ENCODE measurements at places on chromosomes 5 and 9.

- DNase-seq = no peak
These were observed 4.4 kb upstream of the ELL2 start for GRCh38 chr5:95966005-95966404.

DNA sequence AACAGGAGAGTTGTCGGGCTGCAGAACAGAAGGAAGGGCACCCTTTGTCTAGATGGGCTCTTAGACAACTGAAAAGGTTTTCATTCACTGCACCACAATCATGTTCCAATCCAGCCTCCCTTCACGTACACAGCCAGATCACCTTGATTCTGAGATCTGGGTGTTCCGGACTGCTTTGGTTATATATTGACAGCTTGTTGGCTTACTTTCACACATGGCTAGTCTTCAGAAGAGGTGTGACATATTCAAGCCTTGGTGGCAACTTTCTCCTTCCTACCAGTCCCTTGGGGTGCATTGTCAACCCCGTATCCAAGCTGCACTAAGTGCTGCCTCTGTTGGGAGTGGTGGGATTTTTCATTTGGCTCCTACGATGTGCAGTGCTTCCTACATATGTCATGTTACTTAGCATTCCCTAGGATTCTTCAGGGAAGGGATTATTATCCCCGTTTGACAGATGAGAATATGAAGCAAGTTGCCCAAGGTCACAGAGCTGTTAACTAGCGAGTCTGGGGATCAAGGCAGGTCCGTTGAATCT, 100.6 kb downstream of the LIFR start:
- DNase-seq = no peak

GRCh38 chr9:79685577-79685976, 113.8 kb downstream of the TLE4 start:
- DNase-seq = no peak

- DNase-seq = no peak
These were observed 21.3 kb downstream of the GPX3 start for GRCh38 chr5:151041577-151042268.

- DNase-seq = no peak
These were observed 17.3 kb downstream of the ITGA1 start for GRCh38 chr5:52804981-52805380.

GRCh38 chr9:131402738-131403492, 9.0 kb downstream of the PRRC2B start:
- no peak for DNase-seq

DNA sequence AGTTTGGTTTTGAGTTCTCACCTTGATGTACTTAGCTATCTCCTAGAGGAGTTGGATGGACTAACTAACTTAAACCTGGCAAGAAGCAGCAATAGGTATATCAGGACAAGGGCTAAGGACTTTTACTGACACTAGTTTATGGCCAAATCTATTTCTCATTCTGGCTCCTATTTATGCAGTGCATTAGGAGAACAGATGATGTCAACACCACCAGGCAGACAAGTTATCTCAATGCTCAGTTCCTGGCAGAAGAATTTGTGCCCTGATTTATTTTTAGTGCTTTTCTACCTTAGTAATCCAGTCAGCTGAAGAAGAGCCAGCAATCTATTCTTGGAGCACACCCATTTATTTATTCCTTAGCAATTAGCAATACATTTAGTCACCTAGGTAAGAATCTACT, 30.7 kb upstream of the MYOT start:
- DNase-seq = no peak

DNA sequence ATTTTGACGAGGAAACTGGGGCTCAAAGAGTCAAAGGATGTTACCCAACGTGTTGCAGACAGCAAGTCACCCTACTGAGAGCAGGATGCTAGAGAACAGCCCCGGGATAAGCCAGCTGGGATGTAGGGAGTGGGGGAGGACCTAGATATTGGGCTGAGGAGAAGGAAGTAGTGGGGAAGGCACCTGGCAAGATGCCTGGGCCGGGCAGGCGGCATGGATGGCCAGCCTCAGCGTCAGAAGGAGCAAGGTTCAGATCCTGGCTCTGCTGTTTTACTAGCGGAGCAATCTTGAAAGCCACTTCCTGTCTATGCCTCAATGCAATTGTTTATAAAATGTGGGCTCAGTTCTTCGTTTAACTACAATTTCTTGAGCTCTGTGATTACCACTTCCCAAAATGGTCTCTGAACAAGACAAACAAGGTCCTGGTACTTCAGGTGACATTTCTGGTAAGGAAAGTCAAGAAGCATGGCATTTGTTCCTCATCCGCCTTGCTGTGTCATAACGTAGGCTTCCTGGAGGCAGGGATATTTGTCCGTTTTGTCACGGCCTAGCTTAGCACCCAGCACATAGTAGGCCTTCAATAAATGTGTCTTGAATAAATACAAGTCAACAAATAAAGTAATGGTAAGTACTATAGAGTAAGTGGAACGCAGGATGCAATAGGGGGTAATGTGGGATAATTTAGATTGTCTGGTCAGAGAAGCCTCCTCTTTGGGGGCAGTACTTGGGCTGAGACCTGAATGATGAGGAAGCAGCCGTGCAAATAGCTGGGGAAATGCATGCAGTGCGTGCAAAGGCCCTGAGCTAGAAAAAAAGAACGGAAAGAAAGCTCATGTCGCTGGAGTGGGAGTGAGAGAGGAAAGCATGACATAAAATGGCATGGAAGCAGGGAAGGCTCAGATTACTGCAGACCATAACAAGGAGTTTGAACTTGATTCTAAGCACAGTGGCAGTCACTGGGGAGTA, 70.5 kb downstream of the SMIM23 start:
- DNase-seq = no peak

- DNase-seq = no peak
These were observed 117.5 kb upstream of the ZNF366 start for GRCh38 chr5:72624641-72625236.

GRCh38 chr9:115649991-115650472, 503.6 kb upstream of the PAPPA start:
- DNase-seq = no peak

- DNase-seq = no peak
These were observed 79.8 kb upstream of the KLF9 start for GRCh38 chr9:70494221-70494620.

- DNase-seq = no peak
These were observed 231.6 kb downstream of the GOLPH3 start for GRCh38 chr5:31942546-31942945.

GRCh38 chr9:133945314-133945975, 46.7 kb downstream of the VAV2 start:
- DNase-seq = no peak

DNA sequence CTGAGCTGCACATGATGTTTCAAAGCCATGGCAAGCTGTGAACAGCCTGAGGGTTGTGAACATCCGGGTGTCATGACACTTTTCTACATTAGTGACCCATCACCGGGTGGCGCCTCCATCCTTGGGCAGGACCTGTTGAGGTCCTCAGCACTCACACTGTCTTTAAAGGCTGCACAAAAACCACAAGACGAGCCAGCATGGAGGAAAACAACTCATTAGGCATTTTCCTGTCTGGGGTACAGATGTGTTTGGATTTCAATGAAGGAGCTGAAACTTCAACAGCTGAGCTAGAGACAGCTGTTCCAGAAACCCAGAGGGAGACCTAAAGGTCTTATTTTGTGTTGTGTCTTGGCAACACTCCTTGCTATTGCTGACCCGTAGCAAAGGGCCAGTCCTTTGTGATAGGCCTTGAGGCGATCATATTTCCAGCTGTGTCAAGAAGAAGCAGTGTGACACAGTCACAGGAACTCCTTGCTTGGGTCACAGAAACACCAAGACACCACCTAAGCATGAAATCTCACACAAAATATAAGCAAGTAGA, 151.8 kb upstream of the VLDLR start:
- peak; percentile 1 for DNase-seq

- DNase-seq = peak; percentile 58
These were observed 102.1 kb upstream of the SSBP2 start for GRCh38 chr5:81853030-81853357.

- DNase-seq = peak; percentile 95
These were observed 21.4 kb upstream of the OTULINL start for GRCh38 chr5:14560091-14560595.

GRCh38 chr5:108541836-108542235, 159.9 kb upstream of the FBXL17 start:
- DNase-seq = no peak

GRCh38 chr9:15155826-15156225, 151.2 kb downstream of the TTC39B start:
- DNase-seq = peak; percentile 3

GRCh38 chr9:2613730-2614271, 7.8 kb upstream of the VLDLR start:
- peak; percentile 56 for DNase-seq

DNA sequence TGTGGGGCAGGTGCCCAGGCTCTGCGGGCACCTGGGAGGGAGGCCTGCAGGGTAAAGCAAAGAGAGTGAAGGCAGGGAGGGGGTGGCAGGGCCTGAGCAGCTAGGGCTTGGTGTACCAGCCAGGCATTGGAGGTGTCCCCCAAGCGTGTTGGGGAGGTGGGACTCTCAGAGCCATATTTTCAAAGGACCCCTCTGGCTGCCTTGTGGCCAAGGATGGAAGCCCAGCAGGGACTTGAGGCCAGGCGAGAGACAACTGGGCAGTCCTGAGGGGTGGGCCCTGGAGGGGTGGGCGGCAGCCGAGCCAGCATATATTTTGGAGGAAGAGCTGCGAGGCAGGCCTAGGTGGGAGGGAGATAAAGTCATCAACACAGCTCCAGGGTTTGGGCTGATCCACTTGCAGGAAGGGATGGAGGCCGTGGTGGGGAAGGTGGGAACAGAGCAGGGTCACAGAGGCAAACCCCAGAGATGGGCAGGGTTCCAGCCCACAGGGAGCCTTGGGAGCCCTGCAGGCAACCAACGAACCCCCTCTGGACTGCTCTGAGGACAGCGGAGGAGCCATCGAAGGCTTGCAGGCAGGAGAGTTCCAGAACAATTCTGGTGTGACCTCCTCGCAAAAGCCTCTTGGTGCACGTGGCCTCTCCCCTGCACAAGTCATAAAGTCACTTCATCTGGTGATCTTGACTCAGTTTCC, 35.7 kb downstream of the DUSP1 start:
- no peak for DNase-seq

- peak; percentile 66 for DNase-seq
These were observed at the start of gene SEPTIN8 for GRCh38 chr5:132777209-132778069. Gene SEPTIN8, minus strand, starts transcription at chr5:132777239. Its CDS starts 102 bp downstream, at chr5:132777137.

- no peak for DNase-seq
These were observed 1.4 kb downstream of the OTULIN start for GRCh38 chr5:14665949-14666348.

DNA sequence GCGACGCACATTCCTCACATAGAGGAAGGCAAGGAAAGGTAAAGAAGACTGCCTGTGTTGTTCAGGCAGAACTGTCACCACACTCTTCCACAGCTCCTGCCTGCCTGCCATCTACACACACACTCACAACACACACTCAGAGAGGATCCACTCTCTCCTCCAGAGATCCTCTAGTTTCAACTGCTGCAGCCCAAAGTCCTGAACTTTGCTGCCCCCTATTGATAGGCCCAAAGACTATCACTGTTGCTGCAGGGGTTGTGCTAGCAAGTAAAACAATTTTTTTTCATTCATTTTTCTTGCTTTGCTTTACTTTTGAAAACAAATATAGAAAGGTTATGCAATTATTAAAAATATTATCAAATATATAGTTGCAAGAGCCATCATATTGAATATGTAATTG, 5.9 kb upstream of the CFAP90 start:
- peak; percentile 59 for DNase-seq

GRCh38 chr5:41637424-41637823, 127.0 kb upstream of the PLCXD3 start:
- no peak for DNase-seq

DNA sequence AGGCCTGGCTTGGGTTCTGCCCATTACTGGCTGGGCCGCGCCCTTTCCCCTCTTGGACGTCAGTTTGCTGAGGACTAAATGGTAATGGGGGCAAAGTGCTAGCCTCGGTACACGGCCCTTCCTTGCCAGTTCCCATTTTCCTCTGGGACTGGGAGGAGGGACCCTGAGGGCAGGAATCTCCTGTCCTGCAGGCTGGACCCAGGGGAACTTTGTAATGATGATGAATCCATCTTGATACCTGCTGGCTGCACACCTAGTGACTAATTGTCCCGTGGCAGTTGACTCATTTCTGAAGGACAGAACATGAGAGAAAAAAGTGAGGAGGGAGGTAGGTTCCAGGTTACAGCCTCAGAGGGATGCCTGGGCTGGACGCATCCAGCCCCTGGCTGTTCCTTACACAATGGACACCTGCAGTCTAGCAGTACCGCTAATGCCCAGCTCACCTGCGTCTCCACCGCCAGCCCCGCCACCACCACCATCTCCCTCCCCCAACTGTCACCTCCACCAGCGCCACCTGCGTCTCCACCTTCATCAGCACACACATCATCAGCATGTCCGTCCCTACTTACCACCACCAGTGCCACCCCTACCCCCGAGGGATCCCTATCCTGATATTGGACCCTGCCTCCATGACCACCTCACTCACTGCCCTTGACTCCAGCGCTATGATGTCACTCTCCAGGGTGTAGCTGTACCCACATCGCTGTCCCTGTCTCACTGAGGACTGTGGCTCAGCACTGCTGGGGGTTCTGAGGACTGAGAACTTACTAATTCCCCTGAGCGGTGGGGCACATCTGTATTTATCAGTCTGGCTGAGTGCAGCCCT, 4.3 kb downstream of the CDHR2 start:
- peak; percentile 65 for DNase-seq

- no peak for DNase-seq
These were observed 23.9 kb downstream of the DCANP1 start for GRCh38 chr5:135423146-135423845.

- no peak for DNase-seq
These were observed 43.0 kb downstream of the IL31RA start for GRCh38 chr5:55894135-55894534.

GRCh38 chr5:172299916-172300439, 16.4 kb upstream of the UBTD2 start:
- DNase-seq = no peak

DNA sequence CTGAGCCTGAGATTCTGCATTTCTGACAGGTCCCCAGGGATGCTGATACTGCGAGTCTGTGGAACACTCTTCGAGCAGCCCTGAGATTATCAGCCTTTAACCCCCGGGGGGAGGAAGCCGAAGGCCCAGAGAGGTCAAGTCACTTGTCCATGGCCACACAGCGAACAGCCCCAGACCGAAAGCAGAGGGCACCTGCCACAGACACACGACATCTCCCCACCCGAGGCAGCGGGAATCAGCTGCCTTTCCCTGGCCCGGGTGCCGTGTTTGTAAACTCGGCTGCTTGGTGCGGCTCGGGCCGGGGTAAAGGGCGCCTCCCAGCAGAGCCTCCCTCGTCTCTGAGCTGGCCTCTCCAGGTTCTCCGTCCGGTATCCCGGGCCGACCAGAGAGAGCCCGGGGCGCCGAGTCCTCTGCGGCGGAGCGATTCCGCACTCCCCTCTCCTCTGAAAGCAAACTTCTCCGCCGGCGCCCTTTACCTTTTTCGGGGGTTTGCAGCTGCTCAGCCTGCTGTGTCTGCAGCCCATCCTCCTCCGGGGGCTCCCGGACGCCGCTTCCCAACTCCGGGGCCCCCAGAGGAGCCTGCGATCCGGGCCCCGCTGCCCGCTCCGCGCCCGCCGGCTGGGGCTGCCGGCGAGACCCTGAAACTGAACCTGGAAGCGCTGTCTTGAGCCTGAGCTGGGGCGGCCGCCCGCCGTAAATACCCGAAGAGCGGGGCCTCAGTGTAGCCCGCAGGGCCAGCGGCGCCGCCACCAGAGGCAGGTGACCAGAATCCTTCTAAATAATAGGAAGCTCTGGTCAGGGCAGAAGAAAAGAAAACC, at the start of gene CCDC69:
TSS of gene CCDC69 (minus strand) at position 646 of the 818 bp plus-strand sequence. CDS start at position 524, 122 bp downstream.
- peak; percentile 24 for DNase-seq

All from NCI-H1417 (cell line).